ENCODE measurements at places on chromosomes 7 and 10.

- DNase-seq = no peak
Observed at GRCh38 chr10:130498042-130498441, 361.9 kb downstream of the GLRX3 start.

DNA sequence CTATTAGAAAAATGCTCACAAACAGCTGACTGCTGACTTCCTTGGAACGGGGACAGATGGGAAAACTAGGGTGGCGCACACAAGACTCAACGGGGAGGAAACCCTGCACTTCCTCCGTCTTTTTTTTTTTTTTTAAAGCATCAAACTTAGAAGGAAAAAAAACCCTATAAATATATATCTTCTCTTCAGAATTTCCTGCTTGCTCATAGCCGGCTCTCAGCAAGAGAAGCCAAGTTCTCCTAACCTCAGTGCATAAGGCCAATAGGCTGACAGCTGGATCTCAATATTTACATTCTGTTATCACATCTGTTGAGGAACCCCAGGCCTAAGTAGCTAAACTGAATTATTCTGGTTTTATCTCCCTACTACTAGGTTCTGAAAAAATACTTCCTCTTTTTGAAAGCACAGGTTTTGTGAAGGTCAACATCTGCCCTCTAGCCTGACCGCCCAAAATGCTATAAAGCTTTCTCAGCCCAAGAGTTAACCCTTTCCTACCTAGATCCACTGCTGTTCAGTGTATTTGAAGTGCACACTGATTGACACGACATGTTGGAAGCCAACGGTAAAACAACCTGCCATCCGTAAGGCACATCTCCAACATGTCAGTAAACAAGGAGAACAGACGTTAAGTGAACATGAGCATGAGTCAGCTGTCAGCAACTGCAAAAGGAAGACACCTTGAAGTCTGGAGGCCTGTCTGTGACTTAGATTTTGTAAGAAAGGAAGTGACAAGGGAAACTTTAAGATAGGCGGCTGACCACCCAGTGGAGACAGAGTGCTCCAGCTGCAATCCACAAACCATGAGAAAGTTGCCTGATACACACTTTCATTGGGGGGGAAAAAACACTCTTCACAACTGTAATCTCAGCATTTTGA, 83.8 kb downstream of the EBLN1 start:
- no peak for DNase-seq

GRCh38 chr10:8594176-8594575, 539.7 kb downstream of the GATA3 start:
- DNase-seq = no peak

DNA sequence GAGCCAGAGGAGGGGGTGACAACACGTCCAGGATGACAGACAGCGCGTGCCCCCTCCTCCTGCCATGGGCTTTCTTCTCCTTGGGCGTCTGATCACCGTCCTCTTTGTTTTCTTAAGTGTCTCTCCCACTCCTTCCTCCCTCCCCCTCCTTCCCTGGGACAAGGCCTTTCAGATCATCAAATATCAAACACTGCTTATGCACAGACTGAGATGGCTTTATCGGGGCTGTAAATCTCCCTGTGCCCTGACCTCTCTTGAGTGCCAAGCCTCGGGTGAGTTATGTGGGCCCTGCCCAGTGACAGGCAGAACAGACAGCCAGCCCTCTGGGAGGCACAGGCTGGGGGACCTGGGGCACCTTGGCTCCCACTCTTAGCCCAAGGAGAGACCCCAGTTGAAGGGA, 116.4 kb downstream of the C10orf105 start:
- DNase-seq = no peak

DNA sequence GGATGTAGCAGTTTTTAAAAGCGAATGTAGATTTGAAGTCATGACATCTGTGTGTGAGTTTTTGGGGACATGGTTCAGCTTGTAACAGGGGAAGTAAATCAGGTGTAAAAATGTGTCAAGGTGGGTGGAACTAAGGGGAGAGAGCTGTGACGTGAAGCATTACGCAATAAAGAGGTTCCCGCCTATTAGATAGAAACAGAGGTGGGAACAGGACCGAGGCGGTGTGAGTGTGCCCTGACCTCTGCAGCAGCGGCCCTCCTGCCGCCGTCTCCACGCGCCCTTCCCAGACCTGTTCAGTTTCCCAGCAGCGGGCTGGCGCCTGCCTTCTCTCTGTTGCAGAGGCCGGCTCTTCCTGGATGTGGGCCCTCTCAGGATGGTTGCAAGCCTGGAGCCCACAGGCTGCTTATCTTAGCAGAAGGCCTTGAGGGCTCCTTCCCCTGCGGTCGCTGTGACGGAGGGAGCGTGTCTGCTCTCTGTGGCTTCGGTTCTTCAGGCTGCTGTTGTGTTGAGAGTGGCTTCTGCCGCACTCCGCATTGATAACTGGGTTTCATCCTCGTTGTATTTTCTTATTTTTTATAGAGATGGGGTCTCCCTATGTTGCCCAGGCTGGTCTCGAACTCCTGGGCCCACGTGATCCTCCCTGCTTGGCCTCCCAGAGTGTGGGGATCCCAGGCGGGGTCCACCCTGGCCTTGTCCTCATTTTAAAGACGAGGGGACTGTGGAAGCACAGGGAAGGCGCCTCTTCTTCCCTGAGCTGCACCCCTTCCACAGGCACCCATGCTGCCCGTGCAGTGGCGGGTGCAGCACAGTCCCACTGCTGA, 65.0 kb downstream of the DNAJB6 start:
- DNase-seq = no peak
